ENCODE measurements at places on chromosomes 6 and 20. TPM values are rescaled to one million over a fixed set of nuclear protein-coding genes. Genes with fewer than 3 reads are reported as not detected.

DNA sequence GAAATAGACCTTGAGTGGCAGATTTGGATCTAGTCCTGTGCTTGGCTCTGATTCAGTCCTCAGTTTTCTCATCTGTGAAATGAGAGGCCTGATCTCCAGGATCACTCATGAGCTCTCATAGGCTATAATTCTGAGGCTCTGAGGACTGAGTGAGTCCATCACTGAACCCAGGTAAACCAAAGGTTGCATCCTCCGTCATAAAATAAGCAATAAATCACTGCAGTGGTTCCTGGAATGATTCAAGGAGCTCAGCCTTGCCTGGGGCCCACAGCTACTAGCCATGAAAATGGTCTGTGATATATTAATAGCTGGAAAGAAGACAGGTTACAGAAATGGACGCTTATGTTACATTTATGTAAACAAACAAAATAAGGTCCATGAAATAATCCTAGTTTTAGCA is 124.8 kb downstream of the MAP3K7 start:
- no peak for DNase-seq

DNA sequence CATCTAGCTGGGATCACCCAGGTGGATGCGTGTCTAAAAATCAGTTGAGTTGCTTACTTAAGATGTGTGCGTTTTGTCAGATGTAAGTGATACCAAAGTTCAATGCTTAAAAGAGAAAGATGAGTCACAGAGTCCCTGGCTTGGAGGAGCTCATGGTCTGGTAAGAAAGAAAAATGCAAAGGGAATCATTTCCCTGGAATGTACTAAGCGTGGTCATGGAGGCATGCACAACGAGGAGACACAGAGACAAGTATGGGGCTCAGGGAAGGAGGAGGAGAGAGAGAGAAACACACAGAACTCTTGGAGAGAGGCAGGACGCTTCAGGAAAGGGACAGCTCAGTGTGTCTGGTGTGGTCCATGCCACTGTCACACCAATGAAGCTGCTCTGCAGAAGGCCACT is 186.9 kb upstream of the GMDS start:
- DNase-seq: no peak

- DNase-seq: peak; percentile 40
Measured at GRCh38 chr6:116616737-116617053, 416 bp downstream of the RSPH4A start.

GRCh38 chr6:137269803-137270202 is 50.6 kb upstream of the IFNGR1 start:
- no peak for DNase-seq

GRCh38 chr6:89611666-89612065 is 26.9 kb downstream of the LYRM2 start:
- no peak for DNase-seq

The LTA gene
- total RNA-seq: not detected

- no peak for DNase-seq
Measured at GRCh38 chr20:16100767-16101166, 472.5 kb downstream of the KIF16B start.

GRCh38 chr6:161353208-161353613 is 79.3 kb upstream of the AGPAT4 start:
- peak; percentile 79 for DNase-seq

The DEFB132 gene
- not detected for total RNA-seq

GRCh38 chr6:7235712-7236305 is 77.2 kb downstream of the SSR1 start:
- no peak for DNase-seq

DNA sequence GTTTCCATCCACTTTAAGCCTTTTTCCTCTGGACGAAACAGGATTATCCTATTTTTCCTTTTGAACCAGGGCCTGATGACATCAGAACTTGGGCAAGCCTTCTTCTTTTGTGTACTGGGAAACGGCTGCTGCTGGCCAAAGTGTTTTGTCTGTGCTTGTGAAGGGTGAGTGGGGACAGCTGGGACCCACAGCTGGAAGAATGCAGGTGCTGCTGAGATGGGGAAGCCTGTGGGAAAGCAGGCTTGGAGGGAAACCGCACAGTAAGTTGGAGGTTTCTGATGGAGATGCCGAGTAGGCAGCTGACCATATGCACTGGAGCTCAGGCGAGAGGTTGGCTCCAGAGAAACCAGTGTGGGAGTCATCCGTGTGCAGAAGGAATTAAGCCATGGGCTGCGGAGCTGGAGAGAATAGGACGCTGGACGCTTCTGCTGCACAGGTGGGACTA is 8.5 kb upstream of the PSMG4 start:
- no peak for DNase-seq

The MUC21 gene
- total RNA-seq: not detected

GRCh38 chr20:55744896-55745295 is 260.4 kb downstream of the CBLN4 start:
- DNase-seq: no peak

The EDN1 gene
- 13.5 TPM for total RNA-seq

GRCh38 chr6:35972471-35973367 is 51.7 kb downstream of the SLC26A8 start:
- peak; percentile 72 for DNase-seq

DNA sequence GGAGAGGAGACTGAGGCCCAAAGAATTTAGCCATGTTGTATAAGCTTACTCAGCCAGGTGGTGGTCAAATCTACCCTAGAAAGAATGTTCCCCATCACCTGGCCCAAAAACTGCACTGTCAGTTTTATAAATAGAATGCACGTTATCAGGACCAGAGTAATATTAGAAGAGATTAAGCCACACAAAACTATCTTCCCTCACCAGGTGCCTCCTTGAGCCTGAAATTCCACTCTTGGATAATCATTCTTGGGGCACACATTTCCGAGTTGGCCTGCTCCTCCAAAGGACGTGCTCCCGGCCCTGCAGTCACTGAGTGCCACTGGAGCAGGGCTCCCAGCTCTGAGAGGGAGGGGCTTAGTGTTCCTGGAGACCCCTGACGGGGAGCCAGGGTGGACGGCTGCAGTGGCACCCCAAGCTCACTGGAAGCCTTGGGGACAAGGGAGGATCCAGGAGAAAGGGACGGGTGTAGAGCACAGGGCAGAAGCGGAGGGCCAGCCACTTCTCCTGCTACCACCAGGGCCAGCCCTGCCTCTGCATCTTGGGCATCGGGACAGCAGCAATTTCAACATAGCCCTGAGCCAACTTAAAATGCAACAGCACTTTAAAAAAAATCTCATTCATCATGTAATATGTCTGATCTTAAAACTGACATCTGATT is 160.8 kb upstream of the QKI start:
- no peak for DNase-seq

DNA sequence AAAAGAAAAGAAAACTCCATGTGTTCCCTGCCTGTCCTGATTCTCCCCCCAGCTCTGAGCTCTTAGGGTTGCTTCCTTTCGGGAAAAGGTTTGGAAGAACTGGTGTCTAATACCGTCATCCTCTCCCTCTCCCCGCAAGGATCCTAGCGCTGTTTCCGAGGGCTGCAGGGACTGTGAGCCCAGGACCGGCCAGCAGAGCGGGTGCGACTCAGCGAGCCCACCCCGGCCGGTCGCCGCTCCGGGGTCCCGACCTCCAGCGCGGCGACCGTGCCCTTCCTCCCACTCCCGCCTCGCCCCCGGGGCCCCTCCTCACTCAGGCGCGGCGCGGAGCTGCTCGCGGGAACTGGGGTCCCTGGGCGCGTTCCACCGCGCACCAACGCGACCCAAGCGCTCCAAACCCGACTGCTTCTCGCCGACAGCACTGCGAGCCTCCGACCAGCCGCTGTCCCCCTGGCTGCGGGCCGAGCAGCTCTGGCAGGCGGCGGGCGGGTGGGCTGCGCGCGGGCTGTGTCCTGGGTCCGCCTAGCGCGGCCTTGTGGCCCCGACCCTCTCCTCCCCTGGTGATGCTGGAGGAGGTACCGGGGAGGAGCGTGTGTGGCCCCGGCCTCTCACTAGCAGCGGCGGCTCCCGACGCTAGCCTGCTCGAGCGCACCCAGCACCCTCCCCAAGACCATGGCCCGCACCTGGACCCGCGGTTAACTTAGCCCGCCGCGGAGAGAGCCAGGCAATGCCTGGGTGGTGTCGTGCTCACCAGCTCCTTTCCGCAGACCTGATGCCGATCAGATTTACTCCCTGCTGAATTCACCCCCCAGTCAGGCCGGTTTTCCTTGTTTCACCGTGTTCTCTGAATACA is at the start of gene PLA2G7:
Gene PLA2G7 (minus strand): TSS at position 509 of the 853 bp plus-strand sequence. CDS start 12,484 bp downstream, outside the sequence.
- peak; percentile 39 for DNase-seq

- DNase-seq: no peak
Measured at GRCh38 chr6:29005183-29005885, at the start of gene ZNF311. Gene ZNF311 (minus strand): TSS chr6:29005315. CDS start chr6:29003954, 1,361 bp downstream.

- no peak for DNase-seq
Measured at GRCh38 chr6:43013097-43013842, 476 bp downstream of the MEA1 start.

GRCh38 chr6:69784595-69785377 is 12.0 kb downstream of the LMBRD1 start:
- DNase-seq: no peak

GRCh38 chr20:62302341-62303061 is at the start of gene ADRM1:
Gene ADRM1 (plus strand): TSS chr20:62302997. CDS start chr20:62303569, 572 bp downstream.
- DNase-seq: peak; percentile 99

DNA sequence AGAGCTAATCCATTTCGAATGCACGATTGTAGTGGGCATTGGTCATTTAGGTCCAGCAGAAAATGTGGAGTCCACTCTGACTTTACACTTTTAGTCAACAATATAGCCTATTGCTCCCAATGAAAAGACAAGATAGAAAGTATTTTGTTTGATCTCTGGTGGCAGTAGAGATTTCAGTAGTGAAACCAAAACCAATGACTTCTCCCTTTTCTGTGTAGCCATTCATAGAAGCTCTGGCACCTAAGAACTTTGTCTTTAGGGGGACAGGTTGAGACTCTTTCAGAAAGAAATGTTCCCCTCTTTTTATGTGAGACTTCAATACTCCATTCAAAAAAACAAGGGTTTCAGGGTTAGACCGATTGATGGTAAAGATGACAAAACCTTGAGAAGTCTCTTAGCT is 510.8 kb upstream of the POU3F2 start:
- DNase-seq: no peak

The SCGN gene
- 11.7 TPM for total RNA-seq

GRCh38 chr6:140036196-140036595 is 661.7 kb upstream of the CITED2 start:
- no peak for DNase-seq

The CCHCR1 gene
- 43.2 TPM for total RNA-seq

The BNIP5 gene
- total RNA-seq: 0.50 TPM

The PRRT1 gene
- 2.0 TPM for total RNA-seq

- no peak for DNase-seq
Measured at GRCh38 chr6:105981002-105981887, 104.9 kb upstream of the PRDM1 start.

The ZBTB12 gene
- total RNA-seq: 11.7 TPM

The TSPO2 gene
- total RNA-seq: 0.49 TPM

DNA sequence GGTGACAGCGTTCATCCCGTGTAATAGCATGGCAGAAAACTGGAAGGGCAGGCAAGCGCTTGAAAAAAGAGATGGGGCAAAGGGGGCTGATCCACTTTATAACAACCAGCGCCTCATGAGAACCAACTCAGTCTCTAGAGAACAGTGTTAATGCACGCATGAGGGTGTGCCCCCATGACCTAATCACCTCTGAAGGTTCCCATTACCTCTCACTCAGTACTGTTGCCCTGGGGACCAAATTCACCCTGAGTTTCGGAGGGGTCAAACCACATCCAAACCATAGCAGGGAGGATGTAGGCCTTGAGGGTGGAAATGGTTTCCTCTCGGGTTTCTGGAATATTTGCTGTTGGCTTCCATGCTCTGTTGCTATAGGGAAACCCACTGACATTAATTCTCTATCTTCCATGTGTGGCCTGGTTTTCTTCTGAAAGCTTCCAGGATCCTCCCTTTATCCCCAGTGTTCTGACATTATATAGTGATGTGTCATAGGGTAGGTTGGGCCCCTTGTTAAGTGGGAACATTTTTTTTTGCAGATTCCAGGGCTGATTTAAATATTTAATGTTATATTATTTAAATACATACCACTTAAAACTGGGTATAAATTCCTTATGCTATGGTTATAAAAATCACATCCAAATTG is 65.2 kb downstream of the PPP1R14C start:
- no peak for DNase-seq

The BACH2 gene
- total RNA-seq: 0.32 TPM

GRCh38 chr20:25160467-25160866 is 35.0 kb upstream of the ENTPD6 start:
- DNase-seq: no peak

The CABLES2 gene
- 36.4 TPM for total RNA-seq

The VSX1 gene
- total RNA-seq: not detected

GRCh38 chr6:72783666-72784065 is 161.8 kb downstream of the KCNQ5 start:
- no peak for DNase-seq

The ACSS1 gene
- 113 TPM for total RNA-seq

- no peak for DNase-seq
Measured at GRCh38 chr6:147782302-147782701, 273.8 kb downstream of the SAMD5 start.

GRCh38 chr6:70857387-70858077 is 99.3 kb downstream of the B3GAT2 start:
- no peak for DNase-seq

- DNase-seq: peak; percentile 45
Measured at GRCh38 chr6:86686496-86686895, 250.8 kb upstream of the HTR1E start.

All from Caco-2 (cell line).